ENCODE measurements at places on chromosomes 13 and 19.

- no peak for DNase-seq
Measured at GRCh38 chr13:56563663-56564062, 577.1 kb upstream of the PRR20A start.

DNA sequence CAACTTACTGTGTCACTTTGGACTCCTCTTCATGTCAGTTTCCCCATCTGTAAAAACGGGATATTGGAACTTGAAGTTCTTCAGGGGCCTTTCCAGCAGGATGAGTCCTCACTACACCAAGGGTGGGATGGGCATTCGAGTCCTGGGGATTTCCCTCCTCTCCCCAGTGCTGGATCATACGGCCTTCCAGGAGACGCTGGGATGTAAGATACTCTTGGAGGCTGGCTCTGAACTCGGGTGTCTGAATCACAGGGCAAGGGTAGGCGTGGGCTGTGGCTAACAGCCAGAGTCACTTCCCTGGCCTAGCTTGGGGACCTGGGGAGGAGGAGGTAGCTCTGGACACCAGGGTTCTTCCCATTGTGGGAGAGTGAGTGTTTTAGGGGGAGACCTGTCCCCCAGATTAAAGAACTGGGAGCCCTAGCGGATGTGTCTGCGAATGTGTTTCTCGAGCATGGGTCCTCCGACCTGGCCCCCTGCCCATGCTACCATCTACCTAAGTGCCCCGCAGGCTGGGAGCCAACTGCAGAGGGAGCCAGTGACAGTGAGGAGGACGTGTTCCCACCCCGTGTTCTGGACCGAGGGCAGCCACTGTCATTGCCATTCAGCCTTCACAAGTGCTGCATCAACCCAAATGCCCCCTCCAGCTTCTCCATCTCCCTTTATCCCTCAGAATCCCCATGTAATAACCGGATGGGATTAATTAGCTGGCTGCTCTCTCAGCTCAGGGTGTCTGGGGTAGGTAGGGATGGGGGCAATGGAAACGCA is 2.4 kb upstream of the CYTH2 start:
- no peak for DNase-seq

GRCh38 chr13:75236774-75237173 is 245.2 kb downstream of the TBC1D4 start:
- DNase-seq: no peak

GRCh38 chr19:20359933-20360720 is 193.1 kb downstream of the ZNF486 start:
- DNase-seq: no peak

GRCh38 chr13:83386609-83387008 is 495.7 kb downstream of the SLITRK1 start:
- DNase-seq: no peak

DNA sequence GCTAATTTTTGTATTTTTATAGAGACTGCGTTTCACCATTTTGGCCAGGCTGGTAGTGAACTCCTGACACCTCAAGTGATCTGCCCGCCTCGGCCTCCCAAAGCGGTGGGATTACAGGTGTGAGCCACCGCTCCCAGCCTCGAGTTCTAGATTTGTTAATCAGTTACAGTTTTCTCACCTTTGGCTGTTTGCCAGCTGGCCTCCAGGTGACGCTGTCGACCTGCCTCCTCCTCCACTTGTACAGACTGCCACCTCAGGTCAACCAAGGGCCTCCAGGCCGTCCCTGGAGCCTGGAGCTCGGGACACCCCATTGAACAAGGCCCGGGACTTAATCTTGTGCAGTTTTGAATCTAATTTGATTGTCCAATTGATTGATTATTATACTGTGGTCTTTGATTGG is 45.5 kb downstream of the IER2 start:
- no peak for DNase-seq

- DNase-seq: no peak
Measured at GRCh38 chr13:48562296-48563066, 29.6 kb upstream of the RCBTB2 start.

DNA sequence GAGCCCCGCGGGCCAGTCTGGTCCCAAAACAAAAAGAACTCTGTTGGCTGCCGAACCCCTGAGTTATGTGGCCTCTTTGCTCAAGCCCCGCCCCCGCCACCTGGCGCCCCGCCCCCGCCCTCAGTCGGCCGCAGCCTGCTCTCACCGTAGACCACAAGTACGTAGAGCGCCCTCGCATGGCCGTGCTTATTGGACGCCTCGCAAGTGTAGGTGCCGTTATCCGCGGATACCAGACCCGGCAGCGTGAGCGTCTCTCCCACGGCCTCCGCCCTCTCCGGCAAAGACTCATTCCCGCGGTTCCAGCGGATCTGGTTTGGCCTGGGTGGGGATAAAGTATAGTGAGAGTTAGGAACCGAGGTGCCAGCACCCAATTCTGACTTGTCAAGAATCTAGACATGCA is 5.5 kb upstream of the ZNF428 start:
- no peak for DNase-seq

DNA sequence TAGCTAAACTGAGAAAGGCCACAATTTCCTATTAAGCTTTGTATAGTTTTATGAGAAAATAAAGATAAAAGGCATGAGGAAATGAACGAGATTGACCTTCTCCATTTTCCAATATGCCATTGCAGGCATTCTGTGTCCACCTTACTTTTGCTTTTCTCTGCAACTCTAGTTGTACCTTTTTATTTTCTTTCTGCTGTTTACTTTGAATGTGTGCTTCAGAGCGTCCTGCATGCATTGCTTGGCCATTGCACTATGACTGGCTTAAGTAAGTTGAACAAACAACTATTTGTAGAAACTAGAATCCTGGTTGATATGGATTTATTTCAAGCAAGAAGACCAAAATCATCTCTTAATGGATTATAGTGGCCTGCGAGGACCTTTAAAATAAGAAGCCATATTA is 510.3 kb downstream of the GPC6 start:
- no peak for DNase-seq

DNA sequence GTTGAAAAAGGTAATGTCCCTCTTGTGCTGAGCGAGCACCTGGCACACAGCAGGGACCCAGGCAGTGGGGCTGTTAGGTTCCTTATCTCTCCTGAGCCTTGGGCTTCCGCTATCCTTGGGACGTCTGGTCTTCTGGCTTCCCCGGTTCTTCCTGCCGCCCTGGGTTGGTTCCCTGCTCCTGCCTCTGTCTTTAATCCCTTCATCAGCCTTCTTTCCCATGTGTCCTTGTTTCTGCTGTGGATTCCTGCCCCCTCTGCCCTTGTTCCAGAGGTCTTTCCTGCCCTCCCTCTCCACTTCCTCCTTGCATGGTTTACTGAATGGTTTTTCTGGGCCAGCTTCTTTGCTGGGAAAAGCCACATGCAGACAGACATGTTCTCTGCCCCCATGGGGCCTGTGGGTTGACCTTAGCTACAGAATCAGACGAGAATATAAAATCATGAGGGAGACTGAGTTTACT is 2.6 kb downstream of the EPN1 start:
- no peak for DNase-seq

DNA sequence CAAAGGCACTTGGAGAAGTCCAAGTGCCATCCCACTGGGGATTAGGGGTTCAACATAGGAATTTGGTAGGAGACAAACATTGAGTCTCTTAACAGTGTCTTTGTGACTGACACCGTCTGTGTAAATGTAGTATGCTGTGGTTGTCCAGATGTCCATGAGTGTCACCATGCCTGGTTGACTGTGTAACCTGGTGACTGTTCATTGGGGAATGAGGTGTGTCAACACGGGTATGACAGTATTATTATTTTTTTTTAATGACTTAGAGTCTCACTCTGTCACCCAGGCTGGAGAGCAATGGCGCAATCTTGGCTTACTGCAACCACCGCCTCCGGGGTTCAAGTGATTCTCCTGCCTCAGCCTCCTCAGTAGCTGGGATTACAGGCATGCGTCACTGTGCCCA is 16.2 kb downstream of the PKN1 start:
- DNase-seq: no peak

- DNase-seq: no peak
Measured at GRCh38 chr19:38932425-38933179, 1.9 kb downstream of the MRPS12 start.

- no peak for DNase-seq
Measured at GRCh38 chr19:6069268-6069791, 41.0 kb downstream of the RFX2 start.

GRCh38 chr13:84528408-84529070 is 646.3 kb upstream of the SLITRK1 start:
- DNase-seq: no peak

DNA sequence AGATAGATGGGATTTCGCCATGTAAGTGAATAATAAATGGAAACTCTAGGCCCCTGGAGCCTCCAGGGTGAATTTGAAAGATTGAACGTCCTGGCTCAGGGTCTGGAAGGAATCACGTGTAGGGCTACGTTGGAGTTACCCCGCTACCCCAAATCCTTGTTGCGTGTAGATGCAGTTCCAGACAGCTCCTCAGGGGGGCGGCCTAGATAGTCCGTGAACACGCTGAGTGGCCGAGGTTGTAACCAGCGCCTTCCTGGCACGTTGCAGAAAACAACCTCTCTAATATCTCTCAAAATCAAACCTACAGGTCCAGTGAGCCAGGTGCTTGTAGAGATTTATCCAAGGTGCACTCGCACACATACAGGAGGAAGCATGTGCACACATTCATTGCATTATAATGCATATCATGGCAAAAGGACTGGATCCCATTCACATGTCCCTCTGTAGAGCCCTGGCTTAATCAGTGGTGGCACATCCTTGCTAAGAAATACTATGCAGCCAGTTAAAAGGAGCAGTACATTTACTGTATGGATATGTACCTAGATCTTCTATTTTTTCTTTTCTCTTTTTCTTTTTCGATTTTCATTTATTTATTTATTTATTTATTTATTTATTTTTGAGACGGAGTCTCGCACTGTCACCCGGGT is 2.5 kb upstream of the KEAP1 start:
- no peak for DNase-seq

DNA sequence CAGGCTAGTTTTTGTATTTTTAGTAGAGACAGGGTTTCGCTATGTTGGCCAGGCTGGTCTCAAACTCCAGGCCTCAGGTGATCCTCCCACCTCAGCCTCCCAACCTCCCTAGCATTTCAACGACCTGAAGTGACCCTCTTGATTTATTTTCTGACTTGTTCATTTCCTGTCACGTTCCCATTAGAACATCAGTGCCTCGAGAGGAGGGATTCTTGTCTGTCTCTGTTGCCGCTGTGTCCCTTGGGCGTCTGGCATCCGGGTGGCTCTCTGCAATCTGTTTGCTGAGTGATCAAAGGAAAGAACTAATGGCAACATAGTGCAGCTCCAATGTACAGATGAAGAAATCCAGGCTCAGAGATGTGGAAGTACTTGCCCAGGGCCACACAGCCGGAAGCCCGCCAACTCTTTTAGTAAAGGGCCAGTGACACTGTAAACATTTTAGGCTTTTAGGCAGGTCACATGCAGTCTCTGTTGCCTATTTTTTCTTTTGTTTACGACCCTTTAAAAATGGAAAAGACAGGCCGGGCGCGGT is 47.5 kb downstream of the NFIC start:
- no peak for DNase-seq

GRCh38 chr13:39501702-39502324 is 101.2 kb downstream of the LHFPL6 start:
- no peak for DNase-seq

DNA sequence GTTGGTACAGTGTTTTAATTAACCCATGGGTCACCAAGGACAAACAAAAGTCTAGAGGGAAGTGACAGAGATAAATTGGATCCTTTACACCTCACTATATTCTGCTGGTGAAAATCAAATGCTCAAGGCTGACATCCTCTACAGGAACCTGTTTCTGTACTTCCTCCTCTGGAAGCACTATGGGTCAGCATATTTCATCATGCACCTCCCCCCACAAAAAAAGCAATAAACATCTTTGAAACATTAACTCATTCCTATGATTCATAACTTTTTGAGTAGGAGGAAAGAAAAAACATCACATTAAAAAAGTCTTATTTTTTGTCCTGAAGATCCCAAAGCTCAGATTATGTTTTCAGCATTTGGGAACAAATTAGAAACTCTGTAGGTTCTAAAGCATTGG is 588.3 kb upstream of the SGCG start:
- DNase-seq: no peak

DNA sequence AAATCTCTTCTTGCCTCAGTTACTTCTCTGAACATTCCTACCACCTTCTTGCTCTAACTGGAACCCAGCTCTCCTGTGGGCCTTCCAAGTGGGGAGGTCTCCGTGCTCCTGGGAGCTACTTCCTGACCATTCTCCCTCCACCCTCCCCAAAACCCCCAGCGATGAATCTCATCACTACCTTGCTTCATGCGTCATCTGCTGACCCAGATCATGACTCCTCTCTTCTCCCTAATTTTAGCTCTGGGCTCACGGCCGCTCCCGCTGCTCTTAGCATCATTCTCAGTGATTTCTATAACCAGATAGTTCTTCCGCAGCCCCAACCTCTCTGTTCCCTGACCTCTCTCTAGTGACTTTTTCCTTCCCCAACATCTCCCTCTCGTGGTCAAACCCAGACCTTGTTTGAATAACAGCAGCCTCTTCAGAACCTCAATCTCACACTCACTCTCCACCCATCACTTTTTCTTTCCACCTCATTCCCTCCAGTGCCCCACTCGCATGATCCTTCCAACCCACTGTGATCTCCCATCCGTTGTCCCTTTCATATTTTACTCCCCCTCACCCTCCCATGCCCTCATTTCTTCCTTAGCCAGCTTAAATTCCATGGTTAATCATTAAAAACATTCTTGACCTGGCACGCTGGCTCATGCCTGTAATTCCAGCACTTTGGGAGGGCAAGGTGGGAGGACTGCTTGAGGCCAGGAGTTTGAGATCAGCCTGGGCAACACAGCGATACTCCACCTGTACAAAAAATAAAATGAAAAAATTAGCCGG is 21.8 kb downstream of the MRPS12 start:
- no peak for DNase-seq

GRCh38 chr19:6109947-6110346 is 353 bp downstream of the RFX2 start:
- DNase-seq: no peak

GRCh38 chr19:35262101-35262761 is 6.5 kb upstream of the USF2 start:
- no peak for DNase-seq

- no peak for DNase-seq
Measured at GRCh38 chr13:91745967-91746366, 347.5 kb downstream of the GPC5 start.

DNA sequence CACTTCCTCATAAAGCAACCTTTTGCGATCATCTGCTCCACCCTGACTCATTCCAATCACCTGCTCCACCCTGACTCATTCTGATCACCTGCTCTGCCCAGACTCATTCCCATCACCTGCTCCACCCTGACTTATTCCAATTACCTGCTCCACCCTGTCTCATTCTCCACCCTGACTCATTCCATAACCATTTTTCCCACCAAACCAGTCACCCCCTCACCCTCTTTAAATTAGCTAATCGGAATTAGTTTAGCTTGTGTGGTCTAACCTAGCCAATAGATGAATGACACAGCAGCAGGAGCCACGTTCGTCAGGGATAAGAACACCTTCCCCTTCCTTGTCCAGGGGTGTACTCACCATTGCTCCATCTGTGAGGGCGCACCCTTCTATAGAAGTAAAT is 134.0 kb downstream of the COG6 start:
- no peak for DNase-seq

DNA sequence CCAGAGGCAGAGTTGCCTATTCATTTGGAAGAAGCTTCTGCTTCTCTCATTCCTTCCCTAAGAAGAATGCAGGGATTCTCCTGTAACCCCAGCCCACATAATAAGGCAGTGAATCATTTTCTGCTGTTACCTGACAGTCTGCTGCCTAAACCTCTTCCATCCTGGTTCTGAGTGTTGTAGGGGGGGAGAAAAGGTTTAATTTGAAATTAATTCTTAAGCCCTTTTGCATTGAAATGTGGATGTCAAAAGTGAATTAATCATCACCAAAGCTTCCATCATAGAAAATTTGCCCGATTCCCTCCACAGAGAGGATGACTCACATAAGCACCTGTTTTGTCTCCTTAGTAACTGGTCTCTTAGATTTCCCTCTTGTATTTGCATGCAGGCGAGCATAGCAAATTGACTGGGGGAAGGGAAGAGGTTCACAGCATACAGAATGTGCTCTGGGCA is 146.7 kb upstream of the FNDC3A start:
- no peak for DNase-seq
